ENCODE measurements at places on chromosomes 16 and 17.

- DNase-seq: peak; percentile 81
Measured at GRCh38 chr17:33949100-33949499, 306.0 kb upstream of the CCL2 start.

DNA sequence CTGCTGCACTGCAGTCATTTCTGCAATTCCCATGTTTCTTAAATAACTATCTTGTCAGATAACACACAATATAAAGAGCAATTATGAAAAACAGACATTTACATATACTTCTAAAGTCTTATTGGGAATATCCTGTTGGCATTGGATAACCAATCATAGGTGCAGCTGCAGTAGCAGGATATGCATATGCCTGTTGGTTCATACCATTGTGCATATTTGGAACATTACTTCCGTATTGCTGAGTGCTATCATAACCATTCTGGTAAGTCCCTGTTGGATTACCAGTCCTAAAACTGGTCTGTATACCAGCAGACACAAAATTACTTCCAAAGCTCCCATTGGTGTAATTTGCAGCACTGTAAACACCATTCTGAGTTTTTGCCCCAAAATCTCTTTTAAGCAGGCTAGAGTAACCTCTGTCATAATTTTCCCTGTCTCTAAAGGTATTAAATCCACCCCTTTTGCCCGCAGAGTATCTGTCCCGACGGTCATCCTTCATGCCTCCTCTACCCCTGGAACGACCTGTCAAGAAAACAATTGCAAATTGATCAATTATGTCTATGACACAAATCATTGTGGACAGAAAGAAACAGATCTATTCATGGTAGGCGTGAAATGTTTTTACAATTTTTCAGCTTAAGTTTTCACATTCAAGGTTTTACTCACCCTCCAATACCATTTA lies 3.1 kb upstream of the POLG2 start:
- DNase-seq: no peak

DNA sequence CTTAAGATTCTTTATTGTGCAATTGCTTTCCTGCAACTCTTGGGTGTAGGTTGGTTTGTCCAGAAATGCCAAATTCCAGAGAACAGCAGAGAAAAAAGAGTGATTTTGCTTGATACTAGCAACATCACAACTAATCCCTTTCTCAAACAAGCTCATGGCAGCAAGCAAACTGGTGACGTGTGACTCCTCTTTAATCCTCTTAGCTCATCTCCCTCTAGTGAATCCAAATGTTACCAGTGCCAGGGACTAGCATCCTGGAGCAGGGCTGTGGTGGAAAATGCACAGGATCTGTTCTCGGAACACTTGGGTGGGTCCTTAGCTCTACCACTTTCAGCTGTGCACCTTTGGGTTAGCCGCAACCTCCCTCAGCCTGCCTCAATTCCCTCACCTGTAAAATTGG lies 204.0 kb upstream of the CCL2 start:
- peak; percentile 56 for DNase-seq

GRCh38 chr17:9339958-9340357 lies 235.7 kb downstream of the STX8 start:
- DNase-seq: no peak

GRCh38 chr17:77488531-77489238 lies 347.9 kb downstream of the SEC14L1 start:
- DNase-seq: no peak

- DNase-seq: peak; percentile 50
Measured at GRCh38 chr17:9271989-9272388, 250.7 kb downstream of the NTN1 start.

GRCh38 chr17:44747566-44747965 lies 11.2 kb upstream of the ADAM11 start:
- no peak for DNase-seq

Data from WERI-Rb-1 (cell line).